ENCODE measurements at places on chromosomes 3 and 15.

DNA sequence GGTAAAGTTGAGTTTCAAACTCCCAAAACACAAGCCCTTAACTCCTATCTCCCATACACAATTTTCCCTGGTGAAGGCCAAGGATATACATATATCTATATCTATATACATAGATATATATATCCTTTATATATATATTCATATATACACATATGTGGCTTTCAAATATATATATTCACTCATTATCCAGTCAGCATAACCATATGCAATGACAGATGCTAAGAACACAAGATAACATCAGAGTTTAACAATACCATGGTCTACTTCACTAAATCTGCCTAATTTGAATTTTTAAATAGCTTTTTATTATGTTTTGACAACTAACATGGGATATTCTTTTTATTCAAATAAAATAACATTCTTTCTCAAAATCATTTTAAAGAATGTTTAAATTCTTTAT, 24.7 kb downstream of the ZBBX start:
- no peak for DNase-seq

- no peak for DNase-seq
Observed at GRCh38 chr3:127986803-127987202, 65.4 kb upstream of the SEC61A1 start.

GRCh38 chr3:148309390-148310035, 388.2 kb upstream of the AGTR1 start:
- no peak for DNase-seq

DNA sequence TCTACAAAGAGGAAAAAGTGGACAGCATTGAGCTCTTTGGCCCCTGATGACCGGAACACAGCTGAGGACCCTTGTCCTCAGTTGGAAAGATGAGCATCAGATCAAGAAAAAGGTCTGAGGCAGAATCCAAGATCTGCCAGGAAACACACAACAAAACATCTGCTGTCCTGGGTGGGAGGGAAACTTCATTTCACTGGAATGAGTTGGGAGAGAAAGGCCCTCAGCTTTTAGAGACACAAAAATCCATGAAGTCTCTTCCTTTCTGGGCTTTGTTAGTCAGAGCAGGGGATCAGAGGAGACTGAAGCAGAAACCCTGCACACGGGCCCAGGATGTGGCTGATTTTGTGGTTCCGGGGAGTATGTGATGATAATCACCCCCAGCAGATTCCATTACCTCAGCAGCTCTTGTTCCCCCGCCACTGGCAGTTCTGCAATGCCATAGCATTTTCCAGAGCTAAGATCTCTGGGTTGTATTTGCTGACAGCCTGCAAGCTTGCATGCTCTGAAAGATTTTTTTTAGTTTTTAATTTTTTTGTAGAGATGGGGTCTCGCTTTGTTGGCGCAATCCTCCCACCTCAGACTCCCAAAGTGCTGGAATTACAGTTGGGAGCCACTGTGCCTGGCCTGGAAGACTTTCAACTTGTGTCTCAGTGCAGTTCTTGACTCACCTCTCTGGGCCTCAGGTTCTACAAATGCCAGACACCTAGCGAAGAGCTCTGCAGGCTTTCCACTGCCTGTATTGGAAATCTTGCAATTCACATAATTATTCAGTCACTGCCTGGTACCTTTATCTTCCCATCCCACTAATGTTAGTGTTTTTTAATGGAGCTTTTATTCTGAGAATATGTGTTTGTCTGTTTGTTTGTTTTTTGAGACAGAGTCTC, 5.8 kb upstream of the TATDN2 start:
- no peak for DNase-seq

DNA sequence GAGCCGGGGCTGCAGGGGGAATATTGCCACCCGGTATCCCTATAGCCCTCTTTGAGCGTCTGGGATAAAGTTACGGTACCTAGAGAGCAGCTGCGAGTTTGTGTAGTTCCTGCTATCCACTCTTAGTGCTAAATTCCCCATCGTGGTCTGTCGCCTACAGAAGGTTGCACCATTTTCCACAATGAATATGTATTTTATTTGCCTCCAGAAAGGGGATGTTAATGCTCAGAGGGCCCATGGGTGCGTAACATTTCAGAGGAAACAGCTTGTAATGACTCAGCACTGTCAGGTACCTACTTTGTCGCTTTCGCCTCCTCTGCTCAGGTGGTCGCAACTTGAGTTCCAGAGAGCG, 1.1 kb downstream of the SLCO3A1 start:
- no peak for DNase-seq

GRCh38 chr3:178120367-178120766, 415.9 kb upstream of the KCNMB2 start:
- no peak for DNase-seq

- no peak for DNase-seq
Observed at GRCh38 chr3:168121184-168122017, 25.7 kb upstream of the GOLIM4 start.

GRCh38 chr3:40631341-40631995, 106.7 kb downstream of the ZNF621 start:
- no peak for DNase-seq

- no peak for DNase-seq
Observed at GRCh38 chr15:81304226-81304625, 19.7 kb downstream of the STARD5 start.

- no peak for DNase-seq
Observed at GRCh38 chr3:30630238-30631030, 24.0 kb downstream of the TGFBR2 start.

GRCh38 chr15:67100801-67101581, 35.6 kb downstream of the SMAD3 start:
- DNase-seq: no peak

GRCh38 chr15:33623010-33623409, 312.2 kb downstream of the RYR3 start:
- DNase-seq: no peak

DNA sequence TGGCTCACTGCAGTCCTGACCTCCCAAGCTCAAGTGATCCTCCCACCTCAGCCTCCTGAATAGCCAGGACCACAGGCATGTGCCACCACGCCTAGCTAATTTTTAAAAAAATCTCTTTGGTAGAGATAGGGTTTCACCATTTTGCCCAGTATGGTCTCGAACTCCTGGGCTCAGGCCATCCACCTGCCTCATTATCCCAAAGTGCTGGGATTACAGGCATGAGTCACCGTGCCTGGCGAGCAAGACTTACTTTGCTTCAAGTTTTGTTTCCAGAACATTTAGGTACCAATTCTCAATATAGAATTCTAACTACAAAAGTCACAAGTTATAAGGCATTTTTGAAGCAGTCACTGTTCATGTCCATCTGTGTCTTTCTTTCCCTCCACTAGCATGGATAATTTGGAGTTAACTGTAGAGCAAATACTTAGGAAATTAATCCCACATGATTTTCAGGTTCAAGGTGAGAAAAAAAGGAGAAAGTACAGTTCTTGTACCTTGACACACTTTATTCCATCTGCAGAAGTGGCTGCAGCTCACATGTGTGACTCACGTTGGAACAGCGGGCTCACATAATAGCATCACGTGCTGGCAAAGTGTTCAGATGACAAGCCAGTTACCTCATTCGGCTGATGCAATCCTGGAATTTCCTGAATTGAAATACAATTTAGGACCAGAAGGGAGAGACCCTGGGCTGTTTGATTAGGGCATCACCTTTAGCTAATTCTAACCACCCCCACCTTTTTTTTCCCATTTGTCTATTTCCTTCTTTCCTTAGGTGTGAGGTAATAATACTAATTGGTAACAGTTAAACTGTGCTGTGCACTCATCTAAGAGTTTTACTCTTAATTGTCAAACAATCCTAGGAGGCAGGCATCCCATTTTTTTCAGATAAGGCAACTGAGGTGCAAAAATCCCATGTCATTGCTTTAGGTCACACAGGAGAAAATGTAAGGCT, 46.9 kb upstream of the NEDD4 start:
- DNase-seq: peak; percentile 36

GRCh38 chr3:194935632-194936470, 250.2 kb downstream of the FAM43A start:
- no peak for DNase-seq

DNA sequence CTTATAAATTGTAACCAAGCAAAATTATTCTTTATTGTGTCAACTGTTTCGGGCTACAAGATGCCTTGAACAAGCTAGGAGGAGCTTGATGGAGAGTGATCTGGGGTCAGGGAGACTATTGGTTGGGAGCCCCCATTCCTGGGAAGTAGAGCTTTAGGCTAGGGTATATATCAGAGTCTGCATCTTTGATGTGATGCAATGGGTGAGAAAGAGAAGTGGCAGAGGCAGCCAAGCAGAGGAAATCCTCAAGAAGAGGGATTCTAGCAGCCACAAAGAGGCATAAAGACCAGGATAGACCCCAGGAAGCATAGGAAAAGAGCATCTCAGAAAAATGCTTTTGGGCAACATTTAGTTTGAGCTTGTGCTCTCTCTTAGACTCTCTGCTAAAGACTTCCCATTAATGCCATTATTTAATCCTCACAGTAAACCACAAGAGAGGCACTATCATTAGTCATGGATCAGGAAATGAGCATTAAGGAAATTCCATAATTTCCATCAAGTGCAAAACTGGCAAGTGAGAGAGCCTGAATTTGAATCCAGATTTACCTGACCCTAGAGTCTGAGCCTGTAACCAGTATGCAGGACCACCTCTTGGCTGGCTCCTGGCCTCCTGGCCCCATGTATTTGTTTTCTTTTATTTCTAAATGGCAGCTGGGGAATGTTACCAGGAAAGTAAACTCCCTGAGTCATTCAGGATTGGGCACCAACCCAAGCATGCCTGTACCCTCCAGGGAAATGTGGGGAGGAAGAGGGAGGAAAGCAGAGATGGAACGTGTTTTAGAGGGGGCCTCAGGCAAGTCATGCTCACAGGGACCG, 118.7 kb downstream of the RPL22L1 start:
- DNase-seq: no peak

- no peak for DNase-seq
Observed at GRCh38 chr15:67843092-67843501, 3.3 kb upstream of the RNU6-1 start.

DNA sequence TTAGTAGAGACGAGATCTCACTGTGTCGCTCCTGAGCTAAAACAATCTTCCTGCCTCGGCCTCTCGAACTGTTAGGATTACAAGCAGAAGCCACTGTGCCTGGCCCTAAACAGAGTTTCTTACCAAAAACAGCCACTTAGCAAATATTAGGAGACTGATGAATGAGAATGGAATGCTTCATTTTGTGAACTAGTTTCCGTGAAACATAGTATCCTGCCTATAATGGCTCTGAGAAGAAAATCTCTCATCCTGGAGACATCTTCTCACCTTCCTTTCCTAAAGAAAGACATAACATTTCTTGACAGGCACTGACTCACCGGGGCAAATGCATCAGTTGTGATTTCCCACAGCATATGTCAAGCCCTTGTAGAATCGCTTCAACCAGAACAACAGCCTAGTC, 44.9 kb downstream of the GJD2 start:
- DNase-seq: no peak

- no peak for DNase-seq
Observed at GRCh38 chr3:4833471-4833870, 145.8 kb upstream of the BHLHE40 start.

GRCh38 chr3:148450819-148451218, 246.9 kb upstream of the AGTR1 start:
- no peak for DNase-seq

GRCh38 chr15:89991312-89991711, 9.8 kb upstream of the ZNF710 start:
- DNase-seq: no peak

DNA sequence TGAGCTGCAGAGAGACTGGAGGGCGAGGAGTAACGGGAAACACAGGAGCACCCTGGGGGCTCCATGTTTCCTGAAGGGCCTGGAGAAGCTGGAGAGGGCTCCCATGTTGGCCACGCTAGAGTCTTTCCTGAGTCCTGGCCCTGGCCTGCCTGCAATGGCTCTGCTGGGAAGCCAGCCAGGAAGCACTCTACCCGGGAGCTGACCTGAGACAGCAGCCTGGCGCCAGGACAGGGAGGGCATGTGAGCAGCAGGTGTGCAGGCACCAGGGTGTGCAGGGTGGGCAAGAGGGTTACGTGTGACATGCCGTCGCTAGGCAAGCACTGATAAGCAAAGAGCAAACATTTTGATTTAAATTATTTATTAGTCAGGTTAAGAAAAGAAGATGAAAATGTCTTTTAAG, 301.4 kb downstream of the OCA2 start:
- DNase-seq: no peak

DNA sequence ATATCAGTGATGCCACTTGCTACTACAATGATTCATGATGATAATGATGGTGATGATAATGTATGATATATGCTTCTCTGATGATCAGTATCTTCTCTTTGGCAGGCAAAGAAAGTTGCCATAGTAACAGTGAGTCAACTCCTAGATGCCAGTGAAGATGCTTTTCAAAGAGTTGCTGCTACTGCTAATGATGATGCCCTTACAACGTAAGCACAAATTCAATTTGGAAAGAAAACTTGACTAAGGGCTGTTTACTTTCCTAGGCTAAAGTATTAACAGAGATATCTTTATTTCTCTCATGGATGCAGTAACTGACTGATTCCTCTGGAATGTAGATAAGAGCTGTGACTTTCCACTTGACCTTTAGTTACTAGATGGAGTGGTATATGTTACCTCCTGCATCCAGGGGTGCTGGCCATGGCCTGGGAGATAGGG, 27.8 kb downstream of the ADGRG7 start:
- no peak for DNase-seq

DNA sequence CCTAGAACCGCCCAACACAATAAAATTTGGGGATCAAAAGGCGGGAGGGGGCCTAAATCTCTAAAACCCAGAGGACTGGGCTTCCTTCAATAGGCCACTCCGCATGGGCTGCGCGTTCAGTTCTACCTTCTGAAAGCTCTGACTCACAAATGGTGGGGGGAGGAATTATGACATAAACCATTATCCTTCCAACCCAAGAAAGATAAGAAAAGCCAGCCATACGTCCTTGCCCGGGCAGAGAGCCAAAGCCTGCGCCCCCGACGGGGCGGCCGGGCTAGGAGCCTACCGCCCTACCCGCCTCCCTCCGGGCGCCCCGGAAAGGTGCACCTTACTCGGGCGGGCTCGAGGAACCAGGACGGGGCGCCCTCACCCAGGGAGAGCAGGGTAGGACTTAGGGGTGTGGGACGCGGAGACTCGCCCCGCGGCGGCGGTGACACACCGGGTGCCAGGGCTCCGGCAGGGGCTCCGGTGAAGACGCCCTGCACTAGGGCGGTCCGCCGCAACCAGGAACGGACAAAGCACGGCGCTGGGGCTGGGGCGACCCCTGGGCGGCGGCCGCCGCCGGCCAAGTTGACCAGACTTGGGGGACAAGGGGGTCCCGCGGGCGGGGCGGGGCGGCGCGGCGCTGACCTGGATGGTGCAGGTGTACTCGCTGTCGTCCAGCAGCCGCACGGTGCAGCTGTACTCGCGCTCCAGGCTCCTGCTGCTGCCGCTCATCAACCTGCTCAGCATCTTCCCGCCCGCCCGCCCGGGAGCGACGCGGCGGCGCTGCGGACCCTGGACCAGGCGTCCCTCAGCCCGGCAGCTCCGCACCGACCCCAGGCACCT, 534 bp downstream of the FRMD5 start:
- peak; percentile 43 for DNase-seq

- no peak for DNase-seq
Observed at GRCh38 chr15:92909136-92909781, 9.1 kb downstream of the CHD2 start.

DNA sequence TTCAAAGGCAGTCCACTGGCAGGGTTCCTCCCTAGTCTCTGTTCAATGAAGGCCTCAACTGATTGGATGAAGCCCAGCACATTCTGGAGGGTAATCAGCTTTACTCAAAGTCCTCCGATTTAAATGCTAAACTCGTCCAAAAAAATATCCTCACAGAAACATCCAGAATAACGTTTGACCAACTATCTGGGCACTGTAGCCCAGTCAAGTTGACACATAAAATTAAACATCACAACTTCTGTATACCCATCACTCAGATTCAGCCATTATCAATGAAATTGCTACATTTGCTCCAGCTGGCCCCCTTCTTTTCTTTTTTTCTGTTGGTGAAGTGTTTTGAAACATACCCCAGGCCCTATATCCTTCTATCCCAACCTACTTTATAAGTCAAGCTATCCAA, 64.5 kb upstream of the WNT5A start:
- DNase-seq: no peak

Measured in NCI-H2107 (cell line).